CD4-positive, alpha-beta T cell treated with Interleukin-10 for 1 hour (primary cell): ENCODE measurements at places on chromosomes 3 and 15.
A peak's percentile ranks its signal among the peaks of the same experiment; 100 is the strongest.

DNA sequence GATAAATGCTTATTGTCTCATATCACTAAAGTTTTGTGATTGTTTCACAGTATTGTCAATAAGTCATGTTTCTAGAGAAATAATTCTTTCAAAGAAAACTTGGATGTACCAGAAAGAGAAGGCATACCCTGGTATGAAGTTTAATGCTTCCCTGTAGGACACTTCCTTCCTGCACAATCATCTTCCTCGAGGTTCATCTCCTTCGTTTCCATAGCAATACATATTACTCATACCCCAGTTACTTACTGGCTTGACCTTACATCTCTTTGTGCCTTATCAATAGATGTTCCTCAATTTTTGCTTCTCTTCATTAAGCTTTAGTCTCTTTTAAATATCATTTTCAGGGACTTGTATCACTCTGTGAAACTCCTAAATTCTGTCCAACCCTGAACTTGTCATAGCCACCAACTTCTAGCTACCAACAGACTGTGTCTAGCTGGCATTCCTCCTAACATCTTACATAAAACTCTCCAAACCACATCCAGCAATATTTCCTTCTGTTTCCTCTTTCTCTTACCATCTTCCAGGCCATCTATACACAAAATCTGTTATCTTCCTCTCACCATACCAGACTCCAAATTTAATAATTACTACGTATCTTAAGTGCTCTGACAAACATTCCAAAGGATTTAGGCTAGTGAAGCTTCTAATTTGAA, 134.3 kb downstream of the GADL1 start:
- no peak for DNase-seq

- DNase-seq: no peak
Observed at GRCh38 chr3:13109516-13109915, 36.3 kb upstream of the IQSEC1 start.

DNA sequence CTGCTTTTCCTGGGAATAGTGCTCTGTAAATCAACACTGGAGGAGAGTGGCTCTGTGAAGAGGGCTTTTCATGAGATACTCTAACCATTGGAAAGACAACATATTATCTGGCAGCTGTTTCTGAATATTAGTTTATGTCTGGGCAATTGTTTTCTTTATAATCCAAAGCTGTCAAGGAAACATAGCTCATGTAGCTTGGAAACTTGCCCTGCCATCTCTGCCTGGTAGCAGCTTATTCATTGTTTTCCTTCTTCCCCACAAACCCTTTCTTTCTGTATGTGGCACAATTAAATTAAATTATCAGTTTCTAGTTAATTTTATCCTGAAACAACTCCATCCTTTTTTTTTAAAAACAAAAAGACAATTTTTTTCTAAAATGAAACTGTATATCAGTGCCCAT, 160.0 kb downstream of the EDEM1 start:
- no peak for DNase-seq

DNA sequence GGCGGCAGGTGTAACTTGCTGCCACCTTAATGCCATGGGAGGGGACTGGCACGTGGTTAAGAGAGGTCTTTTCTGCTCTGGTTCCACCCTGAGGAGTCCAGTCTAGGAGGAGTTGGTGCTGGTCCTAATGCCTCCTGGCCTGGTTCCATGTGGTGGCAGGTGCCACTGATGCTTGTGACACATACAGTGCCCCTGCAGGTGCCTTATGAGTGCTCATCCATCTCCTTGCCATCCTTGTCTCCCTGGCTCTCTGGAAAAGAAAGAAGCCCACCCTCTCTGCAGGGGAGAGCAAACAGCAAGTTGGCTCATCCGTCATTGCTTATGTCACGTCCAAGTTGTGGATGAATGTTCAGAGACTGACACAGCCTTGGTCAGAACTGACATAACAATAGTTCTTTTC, 175.8 kb upstream of the DPH6 start:
- DNase-seq: no peak

GRCh38 chr3:26104851-26105251, 315.0 kb downstream of the OXSM start:
- no peak for DNase-seq

DNA sequence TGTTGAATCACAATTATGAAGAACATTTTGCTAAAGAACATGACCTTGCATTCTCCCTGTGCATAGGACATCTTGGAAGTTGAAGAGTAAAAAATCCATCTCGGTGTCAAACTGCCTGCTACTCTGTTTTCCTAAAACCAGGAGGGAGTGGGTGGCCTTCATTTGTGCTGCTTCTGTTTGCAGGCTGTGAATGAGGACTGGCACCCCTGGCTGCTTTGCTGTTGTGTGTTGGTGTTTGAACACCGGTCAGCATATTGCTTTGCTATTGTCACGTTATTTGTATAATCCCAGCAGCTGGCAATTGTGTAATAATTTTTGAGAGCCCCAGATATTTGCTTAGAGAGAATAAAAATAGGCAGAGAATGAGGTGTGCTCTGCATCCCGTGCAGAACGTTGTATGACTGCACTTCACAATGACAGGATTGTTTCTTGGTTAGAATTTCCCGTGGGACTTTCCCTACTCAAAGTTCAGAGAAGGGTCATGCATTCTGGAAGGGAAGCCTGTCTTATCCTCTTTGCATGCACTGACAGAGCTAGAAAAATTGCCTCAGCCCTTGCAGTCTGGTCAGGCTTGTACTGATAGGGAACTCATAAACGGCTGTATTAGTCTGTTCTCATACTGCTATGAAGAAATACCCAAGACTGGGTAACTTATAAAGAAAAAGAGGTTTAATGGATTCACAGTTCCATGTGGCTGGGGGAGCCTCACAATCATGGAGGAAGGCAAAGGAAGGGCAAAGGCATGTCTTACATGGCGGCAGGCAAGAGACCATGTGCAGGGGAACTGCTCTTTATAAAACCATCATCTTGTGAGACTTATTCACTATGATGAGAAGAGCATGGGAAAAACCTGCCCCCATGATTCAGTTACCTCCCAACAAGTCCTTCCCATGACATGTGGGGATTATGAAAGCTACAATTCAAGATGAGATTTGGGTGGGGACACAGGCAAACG, 16.3 kb downstream of the SV2B start:
- DNase-seq: no peak

DNA sequence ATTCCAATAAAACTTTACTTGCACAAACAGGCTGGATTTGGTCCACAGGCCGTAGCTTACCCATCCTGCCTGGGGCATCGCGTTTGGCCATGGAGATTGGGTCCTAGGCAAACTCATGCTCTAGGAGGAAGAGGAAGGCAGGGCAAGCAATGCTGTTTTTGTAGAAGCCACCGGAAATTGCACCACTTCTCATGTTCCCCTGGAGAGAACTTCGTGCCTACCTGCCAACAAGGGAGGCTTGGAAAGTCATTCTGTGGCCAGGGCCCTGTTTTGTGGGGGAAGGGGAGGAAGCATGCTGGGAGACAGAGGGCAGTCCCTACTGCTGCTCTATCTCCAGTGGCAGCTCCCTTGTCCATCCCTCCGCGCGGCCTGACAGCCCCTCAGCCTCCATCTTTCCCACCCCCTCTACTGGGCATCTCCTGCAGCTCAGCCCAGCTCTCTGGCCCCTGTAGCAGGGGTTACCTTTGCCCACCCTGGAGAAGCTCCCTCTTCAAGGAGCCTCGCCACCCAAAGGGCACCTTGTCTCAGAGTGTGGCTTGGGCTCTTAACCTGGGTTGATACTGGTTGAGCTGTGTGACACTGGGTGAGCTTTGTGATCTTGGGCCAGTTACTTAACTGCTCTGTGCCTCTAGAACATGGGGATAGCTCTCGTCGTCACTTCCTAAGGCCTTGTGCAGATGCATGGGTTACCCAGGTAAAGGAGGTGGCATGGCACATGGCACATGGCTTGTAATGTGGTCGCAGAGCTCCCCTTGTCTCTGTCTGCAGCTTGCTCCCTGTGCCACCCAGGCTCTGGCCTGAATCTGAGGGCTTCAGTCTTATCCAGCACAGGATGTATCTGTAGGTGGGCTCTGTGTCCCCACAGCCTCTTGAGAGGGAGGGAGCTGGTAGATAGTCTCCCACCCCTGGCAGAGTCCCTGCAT, 6.1 kb downstream of the ABTB1 start:
- no peak for DNase-seq

DNA sequence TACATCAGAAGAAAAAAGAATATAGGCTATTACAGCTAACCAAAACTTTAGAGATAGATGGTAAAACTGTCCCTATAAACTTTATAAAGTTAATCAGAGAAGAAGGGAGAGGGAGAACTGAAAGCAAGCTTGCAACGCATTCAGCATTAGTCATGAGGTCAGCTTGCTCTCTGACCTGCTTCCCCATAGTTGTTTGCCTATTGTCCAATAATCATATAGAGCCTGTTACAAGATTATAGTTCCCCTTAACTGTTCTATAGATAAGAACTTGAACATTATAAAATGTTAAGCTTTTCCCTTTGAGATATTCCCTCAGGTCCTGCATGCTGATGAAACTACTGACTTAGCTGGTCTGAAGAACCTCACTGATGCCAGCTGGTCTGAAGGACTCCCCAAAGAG, 74.5 kb downstream of the CPNE4 start:
- no peak for DNase-seq

GRCh38 chr15:77870195-77871065, 207.1 kb downstream of the TBC1D2B start:
- DNase-seq: peak; percentile 32

GRCh38 chr3:105174017-105174615, 192.6 kb upstream of the ALCAM start:
- no peak for DNase-seq

DNA sequence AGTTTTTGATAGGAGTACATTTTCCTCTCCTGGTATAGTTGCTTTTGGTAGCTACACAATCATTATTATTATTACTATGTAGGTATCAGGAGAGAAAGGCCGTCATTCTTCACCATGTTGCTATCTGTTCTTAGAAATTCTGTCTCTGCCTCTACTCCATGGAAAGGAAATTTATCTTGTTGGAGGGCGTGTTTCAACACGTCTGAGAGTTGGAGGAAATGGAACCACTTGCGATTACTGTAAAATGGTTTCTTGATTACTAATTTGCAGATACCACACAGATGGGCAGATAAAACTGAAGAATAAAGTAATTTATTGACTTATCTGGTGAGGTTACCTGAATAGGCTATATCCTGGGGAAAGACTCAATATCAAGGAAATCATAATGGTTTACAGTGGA, 488.4 kb downstream of the NR2F2 start:
- no peak for DNase-seq

GRCh38 chr3:98038876-98039275, 3.8 kb upstream of the GABRR3 start:
- DNase-seq: no peak

DNA sequence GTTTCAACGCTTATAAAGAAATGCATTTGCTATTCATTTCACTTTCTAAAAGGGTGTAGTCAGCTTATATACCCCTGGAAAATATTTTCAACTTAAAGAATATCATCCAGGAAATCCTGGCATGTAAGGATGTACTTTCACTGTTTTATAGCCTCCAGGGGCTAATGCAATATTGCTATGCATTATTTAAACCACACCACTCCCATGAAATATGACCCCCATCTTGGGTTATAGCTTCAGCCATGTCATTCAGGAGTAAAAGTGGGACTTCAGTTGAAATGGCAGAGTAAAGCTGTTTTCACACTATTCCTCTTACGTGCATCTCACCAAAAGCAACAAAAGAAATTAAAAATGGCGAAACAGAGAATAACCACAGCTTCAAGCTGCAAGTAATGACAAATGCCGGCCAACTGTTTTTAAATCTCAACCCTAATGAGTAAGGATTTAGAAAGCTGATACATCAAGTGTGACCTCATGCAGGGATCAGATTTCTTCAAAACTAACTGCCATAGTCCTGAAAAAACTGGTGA, 84.5 kb downstream of the COL6A6 start:
- DNase-seq: no peak

DNA sequence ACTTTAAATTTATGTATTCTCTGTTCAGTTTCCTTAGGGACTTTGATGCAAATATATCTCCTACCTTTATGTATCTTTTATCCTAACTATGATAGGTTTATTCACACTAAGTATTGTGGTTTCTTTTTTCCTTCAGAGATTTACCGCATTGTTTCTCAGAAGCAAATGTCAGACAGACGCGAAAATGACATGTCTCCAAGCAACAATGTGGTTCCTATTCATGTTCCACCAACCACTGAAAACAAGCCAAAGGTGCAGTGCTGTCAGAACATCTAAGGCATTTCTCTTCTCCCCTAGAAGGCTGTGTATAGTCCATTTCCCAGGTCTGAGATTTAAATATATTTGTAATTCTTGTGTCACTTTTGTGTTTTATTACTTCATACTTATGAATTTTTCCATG, 18.3 kb downstream of the RAB11A start:
- peak; percentile 65 for DNase-seq

- DNase-seq: no peak
Observed at GRCh38 chr3:188053036-188053340, 101.0 kb upstream of the LPP start.

DNA sequence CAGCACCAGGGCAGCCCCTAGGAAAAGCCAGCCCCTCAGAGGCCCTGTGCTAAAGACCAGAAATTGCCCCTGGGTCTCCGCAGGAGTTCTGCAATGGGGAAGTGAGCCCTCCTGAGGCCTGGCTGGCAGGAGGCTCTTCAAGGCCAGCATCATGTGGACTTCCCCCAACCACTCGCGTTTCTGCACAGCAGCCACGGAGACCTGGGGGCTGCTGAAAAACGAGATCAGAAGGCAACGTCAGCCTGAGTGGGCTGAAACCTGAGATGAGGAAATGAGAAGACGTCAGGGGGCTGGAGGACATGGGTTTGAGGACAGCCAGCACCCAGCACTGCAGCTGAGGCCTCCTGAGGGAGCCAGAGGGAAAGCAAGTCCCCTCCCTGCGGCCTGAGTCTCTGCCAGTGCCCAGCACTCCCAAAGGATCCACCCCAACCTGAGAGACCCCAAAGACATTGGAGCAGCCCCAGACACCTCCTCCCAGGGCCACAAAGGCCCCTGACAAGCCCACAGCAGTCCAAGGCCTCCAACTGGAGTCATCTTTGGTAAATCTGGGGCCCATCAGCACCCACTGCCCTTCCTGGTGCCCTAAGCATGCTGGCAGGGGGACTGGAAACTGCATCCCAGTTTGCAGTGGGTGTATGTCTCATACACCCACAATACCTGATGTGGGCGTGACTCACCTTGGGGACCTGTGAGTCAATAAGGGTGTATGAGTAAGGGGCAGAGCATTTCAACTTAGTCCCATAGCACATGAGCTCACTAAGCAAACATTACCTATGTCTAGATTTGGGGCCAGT, 29.2 kb upstream of the CYP11A1 start:
- DNase-seq: peak; percentile 21
